ENCODE measurements at places on chromosomes 12 and 14.

GRCh38 chr14:33480071-33480886 lies 470.6 kb downstream of the EGLN3 start:
- DNase-seq = no peak

DNA sequence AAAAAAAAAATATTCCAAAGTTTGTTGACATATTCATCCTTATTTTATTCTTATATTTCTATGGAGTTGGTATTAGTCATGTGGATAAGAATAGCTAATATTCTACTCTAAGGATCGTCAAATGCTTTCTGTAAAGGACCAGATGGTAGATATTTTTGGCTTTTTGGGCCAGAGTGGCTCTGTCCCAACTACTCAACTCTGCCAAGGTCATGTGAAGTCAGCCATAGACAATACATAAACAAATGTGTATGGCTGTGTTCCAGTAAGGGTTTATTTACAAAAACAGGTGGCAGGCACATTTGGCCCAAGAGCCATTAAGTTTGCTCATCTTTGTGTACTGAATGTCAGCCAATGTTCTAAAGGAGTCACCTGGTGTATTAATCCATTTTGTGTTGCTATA lies 131.8 kb downstream of the TBX5 start:
- no peak for DNase-seq

DNA sequence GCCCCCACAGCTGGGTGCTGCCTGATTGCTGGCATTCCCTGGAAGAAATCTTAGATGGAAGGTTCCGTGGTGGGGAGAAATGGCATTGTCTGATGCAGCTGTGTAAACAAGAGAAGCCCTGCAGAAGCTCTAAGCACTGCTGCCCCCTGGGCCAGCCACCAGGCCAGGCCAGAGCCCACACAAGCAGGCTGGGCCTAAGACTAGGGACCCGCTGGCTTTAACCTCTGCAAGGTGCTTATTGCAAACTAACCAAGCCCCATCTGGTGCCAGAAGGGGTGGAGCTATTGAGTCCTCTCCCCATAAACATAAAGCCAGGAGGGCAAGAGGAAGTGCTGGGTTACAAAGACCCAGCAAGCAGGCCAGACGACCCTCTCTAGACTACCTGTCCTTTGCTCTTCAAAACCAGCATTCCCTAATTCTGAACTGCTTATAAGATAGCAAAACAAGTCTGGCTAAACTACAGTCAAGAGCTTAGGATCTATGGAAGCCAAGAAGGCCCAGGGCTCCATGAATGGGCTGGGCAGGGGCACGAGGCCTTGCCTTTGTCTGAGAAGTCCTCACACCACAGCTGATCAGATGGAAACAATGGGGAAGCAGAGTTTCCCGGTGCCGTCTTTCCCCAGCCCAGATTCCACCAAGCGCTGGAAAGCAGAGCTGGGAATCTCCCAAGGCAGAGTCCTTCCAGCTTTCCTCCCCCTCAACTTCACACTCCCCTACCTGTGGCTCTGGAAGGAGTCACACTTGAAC lies 28.8 kb downstream of the P2RX4 start:
- no peak for DNase-seq

DNA sequence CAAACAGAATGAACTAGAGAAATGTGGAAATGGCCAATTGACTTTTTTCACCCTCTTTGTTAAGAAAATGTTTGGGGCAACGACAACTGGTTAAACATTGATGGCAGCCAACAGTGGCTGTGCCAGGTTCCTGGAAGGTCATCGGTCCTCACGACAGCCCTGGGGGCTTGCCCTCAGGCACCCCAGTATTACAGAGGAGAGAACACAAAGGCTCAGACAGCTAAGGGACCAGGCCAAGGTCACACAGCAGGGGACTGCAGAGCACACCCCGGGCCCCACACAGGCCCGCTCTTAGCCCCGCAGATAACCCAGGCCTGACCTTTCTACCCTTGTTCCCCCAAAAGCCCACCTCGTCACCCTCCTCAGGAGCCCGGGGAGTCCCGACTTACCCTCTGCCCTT lies 1.3 kb downstream of the TRPV4 start:
- DNase-seq = no peak

- DNase-seq = no peak
Observed at GRCh38 chr12:14656846-14657245, 39.6 kb downstream of the GUCY2C start.

- peak; percentile 11 for DNase-seq
Observed at GRCh38 chr12:14993537-14994266, 20.9 kb downstream of the PDE6H start.

- DNase-seq = no peak
Observed at GRCh38 chr14:96231056-96231455, 25.0 kb upstream of the BDKRB1 start.

DNA sequence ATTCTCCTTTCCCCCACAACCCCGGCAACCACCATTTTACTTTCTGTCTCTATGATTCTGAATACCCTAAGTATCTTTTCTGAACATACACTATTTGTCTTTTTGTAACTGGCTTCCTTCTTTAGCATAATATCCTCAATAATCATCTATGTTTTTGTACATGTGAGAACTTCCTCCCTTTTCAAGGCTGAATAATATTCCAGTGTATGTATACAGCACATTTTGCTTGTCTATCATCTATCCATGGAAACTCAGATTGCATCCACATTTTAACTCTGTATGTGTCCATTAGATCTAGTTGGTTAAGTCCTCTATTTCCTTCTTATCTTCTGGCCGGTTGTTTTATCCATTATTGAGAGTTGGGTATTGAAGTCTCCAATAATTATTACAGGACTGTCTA lies 64.1 kb upstream of the TTC7B start:
- DNase-seq = no peak

- DNase-seq = no peak
Observed at GRCh38 chr12:126397071-126397581, 1331.9 kb downstream of the AACS start.

- DNase-seq = no peak
Observed at GRCh38 chr12:116199160-116199706, 78.3 kb downstream of the MED13L start.

- DNase-seq = no peak
Observed at GRCh38 chr14:22265319-22266141, 323.5 kb downstream of the DAD1 start.

DNA sequence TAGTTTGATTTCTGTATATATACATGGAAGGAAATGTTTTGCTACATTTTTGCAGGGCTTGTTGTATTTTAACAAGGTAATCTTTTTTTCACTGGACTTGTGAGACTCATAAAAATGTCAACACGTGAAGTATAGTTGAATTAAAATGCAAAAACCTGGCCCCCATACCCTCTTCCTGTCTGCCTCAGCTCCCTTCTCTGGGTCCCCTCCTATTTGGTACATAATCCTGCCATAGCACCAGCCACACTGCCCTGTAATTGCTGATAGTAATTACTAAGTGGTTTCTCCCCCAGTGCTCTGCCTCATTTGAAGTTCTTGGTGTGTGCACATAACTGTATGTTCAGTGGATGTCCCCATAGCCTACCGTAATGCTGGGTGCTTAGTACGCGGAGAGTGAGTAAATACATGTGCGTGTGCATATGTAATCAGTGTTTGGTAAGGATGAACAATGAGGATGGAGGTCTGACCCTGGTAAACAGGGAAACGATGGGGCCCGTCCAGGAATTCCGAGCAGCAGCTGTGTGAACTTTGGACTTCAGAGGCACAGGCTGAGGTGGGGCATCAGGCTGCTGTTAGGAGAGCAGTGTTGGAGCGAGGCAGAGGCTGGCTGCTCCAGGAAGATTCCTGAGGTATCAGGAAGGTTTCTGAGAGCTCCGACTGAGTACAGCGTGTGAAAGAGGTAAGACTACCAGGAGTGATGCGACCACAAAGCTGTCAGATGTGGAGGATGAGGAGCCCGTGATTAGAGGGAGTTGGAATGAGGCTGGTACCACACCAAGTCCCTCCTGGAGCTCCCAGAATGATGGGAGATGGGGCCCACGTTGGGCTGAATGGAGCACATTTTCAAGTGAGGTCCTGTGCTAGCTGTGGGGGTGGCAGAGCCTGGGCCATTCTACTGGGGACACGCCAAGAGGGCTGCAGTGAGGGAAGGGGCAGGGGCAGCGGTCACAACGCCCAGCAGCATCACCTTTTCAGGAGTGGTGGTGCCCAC lies 106.8 kb downstream of the PELI2 start:
- DNase-seq = no peak

GRCh38 chr14:98321841-98322240 lies 950.2 kb downstream of the BCL11B start:
- no peak for DNase-seq

- DNase-seq = no peak
Observed at GRCh38 chr12:25806271-25806670, 152.2 kb upstream of the RASSF8 start.

GRCh38 chr12:92519284-92519683 lies 183.5 kb upstream of the PLEKHG7 start:
- DNase-seq = no peak

Data from activated T-cell treated with anti-CD3 and anti-CD28 coated beads for 4 hours (primary cell).